ENCODE measurements at places on chromosomes 1 and 21.
A peak's percentile ranks its signal among the peaks of the same experiment; 100 is the strongest.

DNA sequence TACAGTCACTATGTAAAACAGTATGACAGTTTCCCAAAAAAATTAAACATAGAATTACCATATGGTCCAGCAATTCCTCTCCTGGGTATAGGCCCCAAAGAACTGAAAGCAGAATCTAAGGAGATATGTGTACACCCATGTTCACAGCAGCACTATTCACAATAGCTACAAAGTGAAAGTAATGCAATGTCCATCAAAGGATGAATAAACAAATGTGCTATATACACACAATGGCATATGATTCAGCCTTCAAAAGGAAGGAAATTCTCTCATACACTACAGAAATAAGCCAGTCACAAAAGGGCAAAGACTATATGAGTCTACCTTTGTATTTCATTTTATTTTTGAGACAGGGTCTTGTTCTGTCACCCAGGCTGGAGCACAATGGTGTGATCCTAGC lies 120.4 kb downstream of the TOMM20 start:
- DNase-seq, result no peak

DNA sequence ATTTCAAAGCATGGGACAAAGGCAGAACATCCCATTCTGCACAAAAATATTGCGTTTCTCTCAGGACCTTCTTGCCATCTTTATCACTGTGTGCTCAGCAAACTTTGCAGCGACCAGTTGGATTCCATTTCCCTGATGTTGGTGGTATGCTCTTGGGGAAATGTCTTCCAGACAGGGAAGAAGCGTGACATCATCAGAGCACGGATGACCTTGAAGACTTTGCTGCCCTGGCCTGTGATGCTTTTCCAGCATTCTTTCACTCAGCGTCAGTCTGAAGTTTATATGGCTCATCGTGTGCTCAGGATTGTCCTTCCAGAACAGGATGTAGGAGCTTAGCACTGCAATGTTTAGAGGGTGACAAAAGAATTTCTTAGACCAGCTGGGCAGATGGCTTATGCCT lies 131.4 kb upstream of the F3 start:
- no peak for DNase-seq

DNA sequence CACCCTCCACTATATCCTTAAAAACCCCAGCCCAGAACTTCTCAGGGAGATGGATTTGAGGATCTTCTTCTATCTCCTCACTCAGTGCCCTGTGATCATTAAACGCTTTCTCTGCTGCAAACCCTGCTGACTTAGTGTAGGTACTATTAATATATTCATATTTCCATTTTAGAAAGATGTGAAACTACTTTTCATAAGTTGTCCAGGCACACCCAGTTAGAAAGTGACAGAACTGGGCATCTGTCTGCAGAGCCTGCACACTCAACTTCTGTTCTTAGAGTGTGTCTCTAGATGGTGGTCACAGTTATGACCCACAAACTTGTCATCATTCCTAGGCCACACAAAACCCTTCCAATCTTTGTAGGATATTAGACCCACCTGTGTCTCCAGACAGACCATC lies 55.0 kb downstream of the FCRL5 start:
- DNase-seq, result no peak

DNA sequence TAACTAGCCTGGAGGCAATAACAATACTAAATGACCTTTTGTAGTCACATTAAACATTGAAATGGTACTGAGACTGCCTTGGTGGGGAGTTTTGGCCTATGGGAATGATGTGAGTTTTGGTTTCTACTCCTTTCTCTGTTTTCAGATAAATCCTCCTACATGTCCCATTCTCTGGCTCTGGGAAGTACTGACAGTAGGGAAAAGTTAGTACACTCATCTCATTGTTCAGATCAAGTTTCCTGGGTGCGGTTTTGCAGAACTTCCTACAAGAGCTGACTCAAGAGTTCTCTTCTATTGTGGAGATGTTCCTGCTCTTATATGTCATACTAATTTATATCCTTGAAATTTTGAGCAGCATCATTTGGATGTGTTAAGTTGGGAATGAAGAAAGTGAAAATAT lies 74.2 kb upstream of the MACF1 start:
- DNase-seq, result no peak

DNA sequence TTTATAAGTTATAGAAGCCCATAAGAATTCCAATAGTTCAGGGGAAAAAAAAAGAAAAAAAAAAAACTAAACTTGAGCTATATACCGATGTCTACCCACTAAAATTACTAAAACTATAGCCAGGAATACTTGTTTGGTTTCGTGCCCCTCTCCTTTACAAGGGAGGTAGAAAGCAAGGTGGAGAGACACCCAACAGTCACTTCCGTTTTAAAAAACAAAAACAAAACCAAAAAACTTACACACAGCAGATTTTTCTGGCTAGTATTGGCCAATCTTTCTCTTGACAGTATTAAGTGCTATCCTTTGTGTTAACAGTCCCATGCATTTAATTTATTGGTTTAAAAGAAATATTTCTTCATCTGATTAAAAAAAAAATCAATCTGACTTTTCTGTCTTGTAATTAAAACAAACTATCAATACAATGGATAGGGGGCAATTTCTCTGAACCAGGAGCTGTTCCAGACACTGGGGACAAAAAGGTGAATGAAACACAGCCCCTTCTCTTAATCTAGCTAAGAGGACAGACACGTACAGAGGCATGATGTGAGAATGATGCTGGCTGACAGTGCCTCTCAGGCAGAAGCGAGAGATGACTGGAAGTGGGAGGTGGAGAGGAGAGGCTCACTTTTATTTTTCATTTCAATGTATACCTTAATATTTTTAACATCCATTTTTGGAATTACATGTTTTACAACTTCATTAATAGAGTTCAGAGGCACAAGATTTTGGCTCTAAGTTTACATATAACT lies 214.8 kb downstream of the RERE start:
- DNase-seq, result no peak

DNA sequence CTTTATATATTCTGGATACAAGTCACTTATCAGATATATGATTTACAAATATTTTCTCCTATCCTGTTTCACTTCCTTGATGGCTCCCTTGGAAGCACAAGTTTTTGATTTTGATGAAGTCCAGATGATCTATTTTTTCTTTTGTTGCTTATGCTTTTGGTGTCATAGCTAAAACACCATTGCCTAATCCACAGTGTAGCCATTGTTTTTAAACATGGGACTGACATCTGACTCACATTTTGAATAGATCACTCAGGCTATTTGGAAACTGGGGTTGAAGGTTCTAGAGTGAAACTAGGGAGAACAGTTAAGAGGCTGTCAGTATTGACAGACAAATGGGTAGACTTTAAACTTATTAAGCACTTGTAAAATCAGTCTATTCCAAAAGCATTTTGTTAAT lies 16.6 kb downstream of the AK4 start:
- DNase-seq, result no peak

DNA sequence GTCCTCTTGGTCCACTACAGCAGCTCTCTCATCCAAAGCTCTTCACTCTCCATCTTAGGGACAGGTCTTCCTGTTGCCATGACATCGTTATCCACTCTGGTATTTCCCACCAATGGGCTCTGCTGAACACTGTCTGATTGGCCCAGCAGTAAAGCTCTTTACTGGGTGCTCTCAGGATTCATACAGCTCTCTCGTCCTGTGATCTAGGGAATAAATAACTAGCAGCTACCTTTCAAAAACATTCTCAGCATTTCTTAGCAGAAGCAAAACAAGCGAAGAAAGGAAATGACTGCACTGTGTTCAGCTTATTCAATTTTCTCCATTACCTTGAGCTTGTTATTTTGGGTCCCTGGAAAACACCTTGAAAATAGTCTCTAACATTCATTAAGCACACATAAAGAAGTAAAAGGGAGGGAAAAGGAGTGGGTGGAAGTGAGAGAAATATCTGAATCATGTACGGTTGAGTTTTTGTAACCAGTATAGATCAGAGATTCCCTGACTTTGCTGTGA lies 163.4 kb upstream of the SGIP1 start:
- no peak for DNase-seq

DNA sequence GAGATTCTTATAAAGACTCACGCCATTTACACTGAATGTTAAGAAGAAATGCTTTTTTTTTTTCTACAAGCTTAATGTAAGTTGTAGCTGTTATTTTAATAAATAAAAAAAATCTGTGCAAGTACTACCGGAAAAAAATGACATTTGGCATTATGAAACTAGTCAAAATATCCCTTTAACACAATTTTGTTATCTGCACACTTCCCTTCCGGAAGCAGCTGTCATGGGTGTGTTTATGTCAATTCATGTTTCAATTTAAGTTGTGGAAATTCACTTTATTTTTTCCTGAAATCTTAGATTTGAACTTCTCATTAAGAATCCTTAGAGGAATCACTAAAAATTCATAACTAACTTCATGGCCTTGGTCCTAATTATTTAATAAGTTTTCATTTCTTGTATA lies 308.1 kb downstream of the KCTD3 start:
- no peak for DNase-seq

DNA sequence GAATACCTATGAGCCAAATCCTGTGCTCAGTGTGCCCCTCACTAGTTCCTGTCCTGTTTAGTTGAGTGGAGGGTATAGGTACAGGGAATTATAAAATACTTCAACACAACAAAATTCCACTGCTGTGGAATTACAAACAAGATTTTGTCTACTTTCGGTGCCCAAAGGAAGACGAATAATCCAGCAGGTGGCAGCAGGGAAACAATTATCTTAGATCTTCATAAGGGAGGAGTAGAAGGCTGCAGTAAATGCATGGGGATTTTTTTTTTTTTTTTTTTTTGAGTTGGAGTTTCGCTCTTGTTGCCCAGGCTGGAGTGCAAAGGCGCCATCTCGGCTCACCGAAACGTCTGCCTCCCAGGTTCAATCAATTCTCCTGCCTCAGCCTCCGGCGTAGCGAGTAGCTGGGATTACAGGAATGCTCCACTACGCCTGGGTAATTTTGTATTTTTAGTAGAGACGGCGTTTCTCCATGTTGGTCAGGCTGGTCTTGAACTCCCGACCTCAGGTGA lies 2.0 kb upstream of the PIP5K1A start:
- peak; percentile 32 for DNase-seq

DNA sequence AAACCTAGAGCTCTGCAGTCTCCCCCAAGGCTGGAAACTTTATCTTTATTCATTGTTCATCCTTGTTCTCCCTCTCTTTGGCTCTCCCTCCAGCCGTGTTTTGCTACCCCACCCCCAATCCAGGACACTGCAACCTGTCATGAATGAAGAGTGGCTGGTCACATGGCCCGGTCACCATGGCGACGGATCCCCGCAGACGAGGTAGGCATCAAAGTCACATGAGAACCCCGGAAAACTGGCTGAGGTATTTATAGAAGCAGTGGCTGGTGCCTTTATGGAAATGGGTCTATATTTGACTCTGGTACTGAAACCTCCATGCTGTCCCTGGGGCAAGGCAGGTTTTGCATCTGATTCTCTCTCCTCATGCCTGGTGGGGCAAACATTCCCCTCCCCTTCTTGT lies 13.4 kb upstream of the SLC6A17 start:
- no peak for DNase-seq

- DNase-seq, result peak; percentile 16
Observed at GRCh38 chr1:35929730-35930592, 944 bp upstream of the AGO3 start.

DNA sequence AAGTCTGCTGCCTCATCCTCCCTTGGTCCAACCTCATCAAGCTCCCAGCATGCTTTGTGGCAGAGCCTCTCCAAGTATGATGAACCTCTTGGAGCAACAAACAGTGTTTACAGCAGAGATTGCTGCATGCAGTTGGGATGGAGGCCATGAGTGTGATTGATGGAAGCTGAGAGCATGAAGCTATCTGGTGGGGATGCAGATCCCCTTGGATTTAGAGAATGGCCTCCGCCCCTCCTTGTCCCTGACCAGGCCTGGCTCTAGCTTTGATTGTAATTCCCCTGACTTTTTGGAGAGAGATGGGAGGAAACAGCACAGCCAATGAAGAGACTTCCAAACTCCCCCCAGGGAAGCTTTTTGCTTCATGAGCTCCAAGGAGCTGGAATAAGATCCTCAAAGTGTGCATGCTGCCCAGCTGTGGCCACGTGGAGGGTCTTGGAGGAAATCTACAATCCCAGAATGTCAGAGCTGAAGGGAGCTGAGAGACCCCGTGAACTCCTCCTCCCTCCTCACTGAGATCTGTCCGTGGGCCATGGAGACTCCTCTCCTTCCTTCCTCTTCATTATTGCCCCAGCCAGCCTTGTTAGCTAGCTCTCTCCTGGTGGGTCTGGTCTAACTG lies 165.3 kb upstream of the USP24 start:
- no peak for DNase-seq

GRCh38 chr1:201585093-201585483 lies 46.2 kb downstream of the NAV1 start:
- no peak for DNase-seq

GRCh38 chr1:100927276-100927675 lies 31.4 kb downstream of the SLC30A7 start:
- peak; percentile 10 for DNase-seq

DNA sequence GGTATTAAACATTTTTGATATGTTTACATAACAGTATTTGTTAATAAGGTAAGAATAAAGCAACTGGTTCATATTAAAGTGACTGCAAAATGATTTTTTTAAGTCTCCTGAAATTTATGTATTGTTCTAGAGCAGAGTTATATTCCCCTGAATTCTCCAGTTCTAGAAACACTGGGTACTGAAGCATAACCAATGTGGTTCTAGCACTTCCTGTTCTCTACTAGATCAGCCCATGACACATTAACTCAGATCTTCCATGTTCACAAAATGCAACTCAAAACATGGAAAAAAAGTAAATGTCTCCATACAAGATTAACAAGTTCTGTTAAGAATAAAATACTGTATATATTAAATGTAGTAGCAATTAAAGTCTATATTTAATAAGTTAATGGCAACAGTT lies 3.9 kb downstream of the NEGR1 start:
- DNase-seq, result no peak

GRCh38 chr1:18288722-18289121 lies 181.1 kb downstream of the IGSF21 start:
- no peak for DNase-seq

- DNase-seq, result no peak
Observed at GRCh38 chr1:98005326-98006010, 84.6 kb upstream of the DPYD start.

GRCh38 chr1:198922638-198923430 lies 284.0 kb downstream of the PTPRC start:
- no peak for DNase-seq

DNA sequence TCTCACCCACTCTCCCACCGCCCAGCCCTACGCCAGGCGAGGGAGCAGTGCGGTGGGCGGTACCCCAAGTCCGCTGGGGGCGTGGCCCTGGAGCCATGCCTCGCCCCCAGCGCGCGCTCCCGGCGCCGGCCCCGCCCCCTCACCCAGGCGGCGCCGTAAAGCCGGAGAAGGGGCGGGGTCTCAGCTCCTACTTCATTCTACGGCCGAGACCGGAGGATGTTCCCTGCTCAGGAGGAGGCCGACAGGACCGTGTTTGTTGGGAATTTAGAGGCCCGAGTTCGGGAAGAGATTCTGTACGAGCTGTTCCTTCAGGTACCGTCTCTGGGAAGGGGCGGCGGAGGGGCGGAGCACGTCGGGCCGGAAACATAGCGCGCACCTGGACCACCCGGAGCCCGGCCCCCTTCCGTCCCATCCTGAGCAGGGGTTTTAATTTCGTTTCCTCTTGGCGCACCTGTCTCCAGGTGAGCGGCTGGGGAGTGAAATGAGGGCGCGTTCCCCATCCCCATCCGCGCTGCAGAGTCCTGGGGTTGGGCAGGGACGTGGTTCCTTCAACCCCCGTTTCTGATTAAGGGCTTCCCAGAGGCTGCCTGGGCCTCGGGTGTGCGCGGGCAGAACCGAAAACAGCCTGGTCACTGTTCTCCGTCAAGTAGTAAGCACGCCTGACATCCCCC lies at the start of gene RBM11:
RBM11 (plus strand) TSS at position 187 of the 671 bp plus-strand sequence; CDS start at position 217, 30 bp downstream.
- peak; percentile 69 for DNase-seq

GRCh38 chr1:113401728-113402127 lies 11.4 kb downstream of the MAGI3 start:
- no peak for DNase-seq

- no peak for DNase-seq
Observed at GRCh38 chr1:153841463-153841994, 66.3 kb downstream of the SLC27A3 start.

Measured in activated T-cell treated with anti-CD3 and anti-CD28 coated beads for 24 hours (primary cell).